ENCODE measurements at places on chromosomes 6 and 20.

- DNase-seq = no peak
Observed at GRCh38 chr6:159913375-159913774, 22.6 kb downstream of the MAS1 start.

DNA sequence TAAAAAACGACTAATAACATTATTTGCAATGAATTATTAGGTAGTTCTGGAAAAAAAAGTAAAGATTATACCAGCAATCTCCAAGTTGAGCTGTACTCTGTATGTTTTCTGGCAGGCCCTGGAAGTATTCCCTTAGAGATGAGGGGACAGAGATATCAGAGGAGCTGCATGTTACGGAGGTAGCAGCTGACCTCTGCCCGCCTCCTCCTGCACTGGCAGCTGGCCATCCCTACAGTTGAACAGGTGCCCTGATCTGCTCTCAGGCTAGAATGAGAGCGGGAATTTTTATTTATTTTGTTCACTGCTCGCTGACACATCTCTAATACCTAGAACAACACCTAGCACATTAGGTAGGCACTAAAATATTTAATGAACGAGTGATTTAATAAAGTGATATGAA, 23.1 kb downstream of the FBXL4 start:
- no peak for DNase-seq

DNA sequence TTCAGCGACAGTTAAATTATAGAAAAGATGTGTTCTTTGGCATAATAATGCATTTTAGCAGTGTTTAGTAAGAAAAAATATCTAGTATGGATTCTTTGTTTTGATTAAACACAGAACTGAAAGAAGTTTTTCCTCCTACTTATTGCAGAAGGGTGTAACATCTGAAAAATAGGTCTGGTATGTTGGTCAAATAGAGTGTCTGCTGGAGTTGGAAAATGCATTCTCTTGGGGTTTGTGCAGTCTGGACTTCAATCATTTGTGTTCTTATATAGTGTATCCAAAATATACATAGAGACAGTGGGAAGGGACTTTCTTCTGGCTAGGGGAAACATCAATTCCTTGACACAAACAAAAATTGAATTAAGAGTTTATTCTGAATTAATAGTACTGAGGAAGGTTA, 132.4 kb upstream of the MAN1A1 start:
- DNase-seq = no peak

- no peak for DNase-seq
Observed at GRCh38 chr6:31143148-31143547, 4.3 kb upstream of the PSORS1C2 start.

GRCh38 chr6:16420715-16421461, 182.5 kb downstream of the GMPR start:
- no peak for DNase-seq

GRCh38 chr6:163603395-163603794, 188.9 kb downstream of the QKI start:
- DNase-seq = no peak

DNA sequence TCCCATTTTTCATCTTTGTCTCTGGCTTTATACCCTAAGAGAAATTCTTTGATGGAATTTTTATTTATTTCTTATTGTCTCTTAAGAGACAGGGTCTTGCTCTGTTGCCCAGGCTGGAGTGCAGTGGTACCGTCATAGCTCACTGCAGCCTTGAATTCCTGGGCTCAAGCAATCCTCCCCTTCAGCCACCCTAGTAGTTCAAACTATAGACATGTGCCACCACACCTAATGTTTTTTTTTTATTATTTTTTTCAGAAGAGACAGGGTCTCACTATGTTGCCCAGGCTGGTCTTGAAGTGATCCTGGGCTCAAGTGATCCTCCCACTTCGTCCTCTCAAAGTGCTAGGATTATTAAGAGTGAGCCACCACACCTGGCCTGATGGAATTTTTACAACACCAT, 40.5 kb downstream of the FKBP5 start:
- no peak for DNase-seq

- no peak for DNase-seq
Observed at GRCh38 chr6:14681699-14682487, 564.0 kb upstream of the JARID2 start.

DNA sequence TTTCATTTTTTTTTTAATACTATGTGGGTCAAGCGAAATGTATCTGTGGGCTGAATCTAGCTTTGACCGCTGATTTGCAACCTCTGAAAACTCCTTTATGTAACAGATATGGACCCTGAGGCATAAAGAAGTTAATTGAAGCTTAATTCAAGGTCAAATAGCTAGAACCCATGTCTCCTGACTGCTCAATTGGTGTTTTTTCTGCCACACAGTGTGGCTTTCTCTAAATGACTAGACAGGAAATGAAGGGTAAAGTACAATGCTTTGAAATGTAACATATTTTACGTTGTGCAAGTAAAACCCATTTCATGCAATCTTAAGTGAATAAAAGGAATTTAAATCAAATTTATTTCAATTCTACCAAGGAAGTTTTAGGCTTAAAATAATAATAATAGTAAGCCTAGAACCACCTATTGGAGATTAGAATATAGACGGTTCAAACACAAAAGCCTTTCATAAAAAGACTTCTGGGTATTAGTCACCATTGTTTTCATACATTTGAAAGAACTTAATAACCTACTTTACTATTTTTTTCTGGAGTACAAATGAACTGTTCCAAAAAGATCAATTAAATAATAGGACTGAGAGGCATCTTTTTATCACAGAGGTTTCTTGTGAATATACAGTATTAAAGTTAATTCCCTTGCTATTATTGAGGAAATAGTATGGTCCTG, 279.8 kb downstream of the EPHA7 start:
- DNase-seq = no peak
